ENCODE measurements at places on chromosomes 12 and 14.
A peak's percentile ranks its signal among the peaks of the same experiment; 100 is the strongest.

DNA sequence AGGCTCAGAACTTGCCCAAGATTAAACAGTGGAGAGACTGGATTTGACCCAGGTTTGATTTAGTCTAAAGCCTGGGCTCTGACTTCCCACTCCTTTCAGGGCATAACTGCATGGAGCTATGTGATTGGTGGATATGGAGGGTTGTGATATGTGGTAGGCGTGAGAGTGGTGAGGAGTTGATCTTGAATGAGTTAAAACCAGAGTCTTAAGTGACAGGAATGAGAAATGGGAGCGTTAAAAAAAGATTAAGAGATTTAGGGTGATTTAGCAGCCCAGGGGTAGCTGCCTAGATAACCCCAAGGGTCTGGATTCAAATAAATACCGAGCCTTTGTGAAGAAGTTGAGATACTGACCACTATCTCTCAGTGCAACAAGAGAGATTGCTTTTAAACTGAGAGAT, 8.4 kb downstream of the SYNDIG1L start:
- no peak for DNase-seq

GRCh38 chr12:9856894-9857293, 12.3 kb downstream of the CLEC2B start:
- no peak for DNase-seq

DNA sequence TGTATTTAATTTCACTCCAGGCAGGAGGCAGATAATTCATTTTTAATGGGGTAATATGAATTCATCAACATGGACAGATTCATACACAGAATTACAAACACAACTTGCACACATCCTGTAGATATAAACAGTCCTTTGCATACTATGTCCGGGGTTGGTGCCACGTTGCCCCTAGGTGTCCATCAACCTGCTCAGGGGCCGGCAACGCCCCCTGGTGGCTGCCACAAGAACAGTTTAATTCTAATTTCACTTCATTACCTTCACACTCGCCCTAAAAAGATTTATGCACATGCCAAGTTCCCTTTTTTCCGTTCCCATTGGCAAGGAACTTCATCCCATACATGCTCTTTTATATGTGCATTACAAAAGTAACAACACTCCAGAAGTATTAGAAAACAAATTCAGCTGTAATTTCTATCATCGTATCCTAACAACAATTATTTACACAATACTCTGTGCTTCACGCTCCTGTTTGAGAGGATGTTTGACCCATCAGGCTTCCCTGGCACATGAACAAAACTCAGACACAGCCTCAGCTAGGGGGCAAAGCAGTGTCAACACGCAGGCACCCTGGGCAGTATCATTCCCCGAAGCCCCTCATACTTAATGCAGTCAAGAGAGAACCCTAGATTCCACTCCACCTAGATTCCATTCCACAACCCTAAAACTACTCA, 15.5 kb downstream of the MANSC1 start:
- DNase-seq = peak; percentile 51

DNA sequence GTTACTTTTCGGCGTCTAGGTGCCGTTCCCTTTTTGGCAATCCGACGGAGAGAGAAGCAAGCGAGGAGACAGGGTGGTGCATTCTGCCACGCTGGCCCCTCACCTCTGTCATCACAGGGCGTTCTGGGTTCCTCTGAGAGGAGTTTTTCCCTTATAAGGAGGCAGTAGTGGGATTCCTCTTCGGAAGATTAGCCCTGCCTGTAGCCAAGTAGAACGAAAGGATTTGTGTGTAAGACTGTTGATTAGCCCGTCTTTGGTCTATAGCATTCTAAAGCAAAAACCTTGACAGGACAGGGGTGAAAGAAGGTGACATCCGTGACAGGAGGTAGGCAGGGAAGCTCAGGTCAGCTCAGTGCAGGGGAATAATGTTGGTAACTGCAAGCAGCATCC, 9.1 kb upstream of the NEMF start:
- DNase-seq = peak; percentile 65

GRCh38 chr14:63276492-63277342, 42.0 kb downstream of the GPHB5 start:
- no peak for DNase-seq

DNA sequence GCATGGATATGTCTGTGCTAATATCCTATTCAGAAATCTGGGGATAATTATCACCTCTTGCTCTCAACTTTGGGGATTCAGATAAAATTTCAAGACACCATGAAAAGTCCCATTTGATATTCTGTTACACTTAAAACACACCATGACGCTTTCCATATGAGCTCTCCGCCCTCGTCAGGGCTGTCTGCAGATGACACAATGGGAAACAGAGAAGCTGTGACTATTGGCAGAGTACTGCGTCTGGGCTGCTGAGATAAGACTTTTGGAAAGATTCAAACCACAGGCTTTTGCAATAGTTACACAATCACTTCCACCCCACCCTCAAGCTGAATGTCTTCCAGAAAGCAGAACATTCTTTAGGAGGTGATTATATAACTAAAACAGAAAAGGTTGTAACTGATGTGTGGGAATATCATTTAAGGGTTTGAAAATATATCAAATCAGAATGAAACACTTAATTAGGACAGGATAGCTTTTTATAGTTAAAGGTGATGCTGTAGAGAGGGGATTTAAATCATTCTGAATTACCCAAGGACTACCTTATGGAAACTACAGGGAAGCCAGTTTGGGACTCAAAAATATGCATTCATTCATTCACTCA, 75.3 kb upstream of the TMPO start:
- DNase-seq = peak; percentile 21

DNA sequence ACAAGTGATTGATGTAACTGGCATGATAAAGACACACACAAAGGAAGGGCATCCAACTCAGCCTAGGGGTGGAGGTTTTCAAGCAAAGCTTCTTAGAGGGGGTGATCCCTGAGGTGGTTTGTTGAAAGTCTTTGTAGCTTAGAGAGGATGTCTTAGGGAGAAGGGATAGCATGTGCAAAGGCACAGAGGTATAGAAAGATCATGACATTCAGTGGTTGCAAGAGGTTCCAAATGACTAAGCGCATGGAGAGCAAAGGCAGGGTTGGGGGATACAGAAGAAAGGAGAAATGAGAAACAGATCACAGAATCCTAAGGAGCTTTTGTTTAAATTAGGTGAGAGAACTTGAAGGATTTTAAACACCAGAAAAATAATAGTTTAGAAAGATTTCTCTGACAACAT, 5.2 kb upstream of the CCT2 start:
- DNase-seq = no peak

GRCh38 chr12:31589904-31590641, 863 bp downstream of the DENND5B start:
- DNase-seq = peak; percentile 47
